ENCODE measurements at places on chromosomes 16 and 17.

DNA sequence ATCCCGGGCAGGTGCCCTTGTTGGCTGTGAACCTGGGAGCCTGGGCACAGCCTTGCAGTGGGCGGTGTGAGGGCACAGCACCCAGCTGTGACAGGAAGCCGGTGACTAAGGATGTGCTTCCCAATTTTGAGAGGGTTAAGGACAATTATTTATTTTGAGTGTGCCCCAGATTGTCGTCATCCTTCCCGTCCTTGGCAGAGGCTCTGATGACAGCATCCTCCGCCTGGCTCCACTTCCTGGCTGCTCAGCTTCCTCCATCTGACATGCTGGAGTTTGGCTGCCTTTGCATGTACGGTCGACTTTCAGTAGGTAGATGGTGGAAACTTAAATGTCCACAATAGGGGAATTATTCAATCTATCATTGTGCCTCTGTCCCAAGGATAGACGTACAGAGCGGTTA, 282.4 kb upstream of the EEF2KMT start:
- DNase-seq = no peak

- no peak for DNase-seq
Observed at GRCh38 chr17:66459811-66460270, 157.4 kb downstream of the PRKCA start.

- no peak for DNase-seq
Observed at GRCh38 chr16:64919929-64920607, 201.8 kb downstream of the CDH11 start.

- DNase-seq = no peak
Observed at GRCh38 chr17:51647826-51648225, 387.5 kb downstream of the UTP18 start.

DNA sequence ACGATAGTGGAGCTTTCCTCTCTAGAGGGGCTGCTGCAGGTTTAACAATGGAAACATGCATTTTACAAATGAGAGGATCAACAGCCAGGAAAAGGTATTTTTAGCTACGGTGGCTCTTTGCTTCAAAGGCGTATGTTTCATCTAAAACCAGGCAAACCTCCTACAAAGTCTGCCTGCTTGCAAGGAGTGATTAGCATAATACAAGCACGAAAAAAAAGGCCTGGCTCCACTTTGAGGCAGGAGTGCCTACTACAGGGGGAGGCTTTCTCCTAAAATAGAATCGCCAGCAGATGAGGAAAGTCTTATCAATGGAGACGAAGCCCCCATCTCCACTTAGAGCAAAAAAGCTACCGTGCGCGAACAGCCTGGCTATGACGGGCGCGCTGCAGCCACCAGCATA, 27.1 kb upstream of the MTSS2 start:
- DNase-seq = no peak

- DNase-seq = no peak
Observed at GRCh38 chr17:56577843-56578204, 15.7 kb upstream of the NOG start.

DNA sequence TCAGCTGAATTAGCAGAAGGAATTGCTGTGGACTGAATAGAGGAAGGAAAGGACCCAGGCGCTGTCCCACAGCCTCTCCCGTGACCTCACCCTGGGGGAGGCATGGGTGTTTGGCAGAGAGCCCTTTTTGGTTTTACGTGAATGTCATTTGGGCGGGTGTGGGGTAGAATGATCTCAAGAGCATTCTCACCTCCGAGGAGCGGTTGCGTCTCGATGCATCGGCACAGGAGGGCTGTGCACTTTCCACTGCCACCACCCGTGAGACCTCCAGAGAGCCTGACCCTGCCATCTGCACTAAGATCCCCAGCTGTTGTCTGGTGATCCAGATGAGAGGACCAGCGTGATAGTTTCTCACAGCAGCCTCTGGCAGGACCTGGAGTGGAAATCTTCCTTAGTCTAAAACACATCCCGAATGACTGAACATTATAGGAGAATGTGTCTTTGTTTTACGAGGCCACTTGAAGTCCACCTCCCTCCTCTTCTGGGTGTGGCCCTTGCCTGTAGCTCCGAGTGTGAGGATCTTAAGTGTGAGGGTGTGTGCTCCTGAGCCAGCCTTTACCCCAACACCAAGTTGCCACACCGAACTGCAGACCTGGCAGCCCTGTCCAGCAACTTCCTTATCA, 29.3 kb downstream of the FOXK2 start:
- DNase-seq = no peak

Measured in Caco-2 (cell line).